ENCODE measurements at places on chromosomes 5 and 9.

DNA sequence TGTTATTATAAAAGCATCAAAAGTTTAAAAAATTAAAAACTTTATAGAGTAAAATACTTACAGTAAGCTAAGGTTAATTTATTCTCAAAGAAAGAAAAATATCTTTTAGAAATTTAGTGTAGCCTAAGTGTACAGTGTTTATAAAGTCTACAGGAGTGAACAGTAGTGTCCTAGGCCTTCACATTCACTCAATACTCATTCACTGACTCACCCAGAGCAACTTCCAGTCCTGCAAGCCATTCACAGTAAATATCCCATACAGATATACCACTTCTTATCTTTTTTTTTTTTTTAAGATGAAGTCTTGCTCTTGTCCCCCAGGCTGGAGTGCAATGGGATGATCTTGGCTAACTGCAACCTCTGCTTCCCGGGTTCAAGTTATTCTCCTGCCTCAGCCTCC, 73.1 kb upstream of the FST start:
- no peak for DNase-seq

DNA sequence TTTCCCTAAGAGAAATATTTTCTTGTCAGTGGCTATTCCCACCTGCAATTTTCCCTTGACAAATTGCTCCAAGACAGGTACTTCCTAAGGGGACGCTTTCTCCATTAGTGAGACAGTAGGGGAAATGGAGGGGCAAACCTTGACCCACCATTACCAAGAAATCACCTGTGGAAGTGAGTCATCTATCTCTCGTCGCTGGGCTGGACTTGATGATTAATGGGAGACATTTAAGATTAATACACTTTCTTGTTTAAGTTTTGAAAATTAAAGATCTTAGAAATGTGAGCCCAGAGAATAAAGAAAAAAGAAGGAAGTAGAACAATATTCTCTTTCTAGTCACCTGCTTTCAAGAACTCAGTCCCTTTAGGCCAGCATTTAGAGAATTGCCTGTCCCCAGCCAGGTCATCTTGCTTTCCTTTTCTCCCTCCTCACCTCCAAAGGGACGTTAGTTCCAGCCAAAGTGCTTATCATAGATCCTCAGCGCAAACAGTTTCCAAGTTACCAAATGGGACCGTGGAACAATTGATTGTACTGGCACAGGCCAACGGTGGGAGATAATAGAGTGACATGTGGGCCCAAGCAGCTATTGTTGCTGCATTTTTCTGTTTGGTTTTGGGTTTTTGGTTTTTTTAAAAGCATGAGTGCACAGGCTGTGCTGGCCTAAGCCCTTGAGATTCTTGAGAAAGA, 284.4 kb downstream of the ENC1 start:
- no peak for DNase-seq

- DNase-seq = no peak
Observed at GRCh38 chr5:32785611-32786254, 74.6 kb downstream of the NPR3 start.

DNA sequence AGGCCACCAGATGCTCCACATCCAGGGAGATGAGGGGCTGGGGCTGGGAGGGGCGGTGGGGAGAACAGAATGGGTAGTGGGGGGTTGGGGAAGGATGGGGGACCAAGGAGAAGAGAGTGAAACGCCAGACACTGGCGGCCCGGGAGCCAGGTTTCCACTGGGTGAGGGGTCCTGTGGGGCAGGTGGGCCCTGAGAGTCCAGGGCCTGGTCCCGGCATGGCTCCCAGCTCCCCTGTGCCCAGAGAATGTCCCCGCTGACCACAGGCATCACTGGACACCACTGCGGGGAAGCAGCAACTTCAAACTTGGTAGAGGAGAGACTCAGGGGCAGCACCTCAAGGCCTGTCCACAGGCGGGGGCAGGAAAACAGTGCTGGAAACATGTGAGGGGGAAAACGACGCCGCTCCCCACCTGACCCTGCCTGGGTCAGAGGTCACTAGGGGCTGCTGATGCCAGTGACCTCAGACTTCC, 13.2 kb downstream of the NINJ1 start:
- no peak for DNase-seq

- DNase-seq = no peak
Observed at GRCh38 chr5:61472172-61472958, 140.3 kb downstream of the ZSWIM6 start.

- no peak for DNase-seq
Observed at GRCh38 chr5:119302916-119303897, 52.6 kb upstream of the TNFAIP8 start.

DNA sequence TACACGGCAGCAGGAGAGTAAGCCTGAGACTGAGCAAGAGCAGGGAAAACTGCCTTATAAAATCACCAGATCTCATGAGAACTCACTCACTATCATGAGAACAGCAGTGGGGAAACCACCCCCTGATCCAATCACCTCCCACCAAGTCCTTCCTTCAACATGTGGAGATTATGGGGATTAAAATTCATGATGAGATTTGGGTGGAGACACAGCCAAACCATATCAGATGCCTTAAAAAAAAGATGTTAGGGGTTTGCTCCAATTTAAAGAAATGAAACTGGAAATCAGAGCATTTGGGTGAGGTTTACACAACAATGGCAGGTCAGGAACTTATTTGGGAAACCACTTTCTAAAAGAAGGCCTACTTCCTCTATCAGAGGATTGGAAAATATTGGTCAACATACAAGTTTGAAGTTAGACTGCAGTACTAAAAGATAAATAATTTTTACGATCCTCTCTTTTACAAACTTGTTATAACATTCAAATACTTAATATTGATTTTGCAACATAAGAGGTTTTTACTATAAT, 105.1 kb downstream of the FBN2 start:
- DNase-seq = no peak

- no peak for DNase-seq
Observed at GRCh38 chr5:68918306-68918705, 175.5 kb upstream of the SLC30A5 start.

DNA sequence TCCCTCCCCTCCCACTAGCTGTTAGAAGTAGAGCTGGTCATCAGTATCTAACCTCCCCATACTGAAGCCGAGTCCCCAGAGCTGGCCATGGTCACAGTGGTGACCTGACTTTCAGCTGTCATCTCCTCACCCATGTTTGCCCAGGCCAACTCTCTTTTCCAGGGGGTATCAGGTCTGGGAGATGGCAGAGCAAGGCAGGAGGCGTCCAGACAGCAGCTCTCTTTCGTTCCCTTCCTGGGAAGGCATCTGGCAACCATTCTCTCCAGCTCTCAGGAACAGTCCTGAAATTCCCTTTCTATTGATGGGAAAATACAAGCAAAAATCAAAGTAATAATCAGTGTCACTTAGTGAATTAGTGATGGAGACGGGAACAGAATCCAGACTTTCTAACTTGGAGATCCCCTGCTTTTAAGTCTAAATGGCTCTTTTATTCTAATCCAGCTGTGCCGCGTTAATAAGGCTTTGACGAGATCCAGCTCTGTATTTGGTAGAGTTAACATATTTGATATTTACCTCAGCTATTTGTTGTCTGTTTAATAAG, 21.3 kb upstream of the AOPEP start:
- no peak for DNase-seq

DNA sequence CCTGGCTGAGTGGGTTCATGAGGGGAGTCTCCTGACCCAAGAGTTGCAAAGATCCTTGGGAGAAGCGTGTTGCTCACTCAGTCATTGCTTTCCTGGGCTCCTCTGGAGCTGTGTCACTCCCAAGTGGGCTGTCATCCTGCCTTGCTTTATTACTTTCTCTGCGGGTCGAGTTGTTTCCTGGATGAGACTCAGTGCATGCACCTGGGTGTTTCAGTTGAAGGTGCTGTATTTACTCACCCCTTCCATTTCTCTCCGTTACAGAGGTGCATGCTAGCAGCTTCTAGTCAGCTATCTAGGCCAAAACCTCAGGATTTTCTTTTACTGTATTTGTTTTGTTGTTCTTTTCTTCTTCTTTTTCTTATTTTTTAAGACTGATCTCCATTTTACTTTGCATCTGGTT, 785.5 kb upstream of the EDIL3 start:
- no peak for DNase-seq

GRCh38 chr5:164332349-164333196, 827.2 kb downstream of the MAT2B start:
- no peak for DNase-seq

DNA sequence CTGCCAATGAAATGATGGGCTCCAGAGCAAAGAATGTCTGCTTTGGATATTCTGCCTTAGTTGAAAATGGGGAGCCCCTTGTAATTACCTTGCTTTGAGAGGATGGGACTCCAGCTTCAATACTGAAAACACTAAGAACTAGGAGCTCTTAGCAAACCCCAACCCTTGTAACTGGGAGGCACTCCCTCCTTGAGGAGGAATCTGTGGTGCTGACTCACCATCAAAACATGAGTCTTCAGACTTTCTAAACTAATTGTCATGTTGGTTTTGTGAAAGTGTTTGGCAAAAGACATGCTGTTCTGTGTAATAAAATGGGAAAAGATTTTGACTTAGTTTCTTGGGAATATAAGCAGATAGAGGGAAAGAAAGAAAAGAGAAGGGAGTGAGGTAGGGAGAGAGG, 91.9 kb upstream of the PTPRD start:
- no peak for DNase-seq

DNA sequence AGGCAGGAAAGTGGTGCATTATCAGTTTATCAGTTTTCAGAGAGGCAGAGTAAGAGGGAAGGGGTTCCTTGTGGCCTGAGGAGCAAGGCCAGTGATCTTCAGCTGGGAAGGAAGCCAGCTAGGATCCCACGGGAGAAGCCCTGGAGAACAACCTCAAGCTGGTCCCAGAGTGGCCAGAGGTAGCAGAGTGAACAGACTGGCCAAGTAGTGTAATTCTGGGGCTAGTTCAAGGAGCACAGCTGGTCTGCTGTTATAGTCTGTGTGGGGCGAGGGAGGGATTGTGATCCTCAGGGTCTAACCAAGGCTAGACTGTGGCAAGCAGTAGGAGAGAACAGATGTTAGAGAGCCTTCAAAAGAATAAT, 164.6 kb downstream of the CARTPT start:
- no peak for DNase-seq

DNA sequence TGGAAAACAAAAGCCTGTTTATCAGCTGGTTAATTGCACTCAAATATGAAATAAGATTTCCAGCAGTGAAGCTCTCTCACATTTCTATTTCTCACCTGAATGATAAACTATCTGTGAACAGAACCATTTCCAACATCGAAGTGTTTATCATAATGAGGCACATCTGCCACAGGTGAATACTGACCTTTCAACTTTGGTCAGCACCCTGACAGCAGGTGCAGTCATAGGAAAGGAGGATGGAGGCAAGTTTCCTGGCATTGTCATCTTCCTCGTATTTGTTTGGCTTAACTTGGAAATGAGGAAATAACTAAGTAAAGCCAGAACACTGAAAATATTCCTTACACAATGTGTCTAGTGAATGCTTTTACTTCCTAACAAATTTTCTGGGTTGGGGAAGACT, 716.4 kb downstream of the NR2F1-AS1 start:
- no peak for DNase-seq

DNA sequence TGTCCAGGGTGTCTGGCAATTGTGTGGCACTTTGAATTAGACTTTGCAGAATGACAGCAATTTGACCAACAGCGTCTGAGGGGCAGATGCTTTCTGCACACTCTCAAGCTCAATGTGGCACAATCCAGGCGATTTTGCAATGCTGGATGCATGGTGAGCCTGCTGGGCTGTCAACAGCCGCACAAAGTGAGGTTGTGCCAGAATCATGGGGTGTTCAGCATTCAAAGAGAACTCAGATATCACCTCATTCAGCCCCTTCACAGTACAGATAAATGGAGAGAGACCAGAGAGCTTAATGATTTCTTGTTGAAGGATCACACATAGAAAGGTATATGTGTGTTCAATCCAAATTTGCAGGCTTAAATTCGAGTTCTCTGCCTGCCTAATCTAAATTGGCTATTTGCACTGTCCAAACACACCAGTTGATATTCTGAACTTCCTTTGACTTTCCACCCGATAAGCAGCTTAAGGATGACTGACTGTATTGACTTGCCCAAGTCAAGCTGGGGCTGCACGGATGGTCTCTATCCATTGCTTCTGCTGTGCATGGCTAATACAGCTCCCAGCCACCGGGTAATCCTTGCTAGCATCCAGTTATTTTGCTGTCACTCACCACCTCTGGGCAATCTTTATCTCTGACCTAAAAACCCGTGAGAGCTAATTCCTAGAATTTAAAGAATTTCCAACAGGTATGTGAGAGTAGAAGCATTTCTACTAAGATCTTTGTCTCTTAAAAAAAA, 157.9 kb upstream of the TAS2R1 start:
- no peak for DNase-seq

GRCh38 chr5:14445013-14445412, 136.6 kb upstream of the OTULINL start:
- no peak for DNase-seq

DNA sequence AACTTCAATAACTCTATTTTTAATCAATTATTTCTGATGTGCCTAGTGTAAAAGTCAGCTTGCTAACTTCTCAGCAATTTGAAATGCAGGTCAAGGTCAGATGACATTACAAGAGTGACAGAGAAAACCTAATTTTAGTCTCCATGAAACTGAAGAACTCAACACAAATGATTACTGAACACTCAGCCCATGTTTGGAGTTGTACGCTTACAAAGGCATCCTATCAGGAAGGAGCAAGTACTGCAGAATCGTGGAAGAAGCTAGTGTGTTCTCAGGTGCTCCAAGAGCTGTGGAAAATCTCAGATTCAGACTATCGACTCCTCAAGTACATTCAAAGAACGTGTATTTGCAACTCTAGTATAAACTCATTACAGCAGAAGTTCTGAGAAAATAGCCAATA, 526.7 kb downstream of the PDE4D start:
- no peak for DNase-seq

GRCh38 chr5:130065617-130066016, 161.4 kb downstream of the CHSY3 start:
- no peak for DNase-seq

GRCh38 chr9:112132356-112132755, 42.7 kb downstream of the SUSD1 start:
- DNase-seq = no peak

DNA sequence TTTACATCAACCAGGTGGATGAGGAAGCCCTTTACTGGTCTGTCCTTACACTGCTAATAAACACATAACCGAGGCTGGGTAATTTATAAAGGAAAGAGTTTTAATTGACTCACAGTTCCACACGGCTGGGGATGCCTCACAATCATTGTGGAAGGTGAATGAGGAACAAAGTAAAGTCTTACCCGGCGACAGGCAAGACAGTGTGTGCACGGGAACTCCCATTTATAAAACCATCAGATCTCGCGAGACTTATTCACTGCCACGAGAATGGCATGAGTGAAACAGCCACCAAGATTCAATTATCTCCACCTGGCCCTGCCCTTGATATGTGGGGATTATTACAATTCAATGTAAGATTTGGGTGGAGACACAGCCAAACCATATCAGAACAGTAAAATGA, 67.3 kb upstream of the GRAMD2B start:
- no peak for DNase-seq

- no peak for DNase-seq
Observed at GRCh38 chr9:82412586-82413305, 424.2 kb downstream of the SPATA31D1 start.

- no peak for DNase-seq
Observed at GRCh38 chr5:177332896-177333260, 18.6 kb downstream of the LMAN2 start.

DNA sequence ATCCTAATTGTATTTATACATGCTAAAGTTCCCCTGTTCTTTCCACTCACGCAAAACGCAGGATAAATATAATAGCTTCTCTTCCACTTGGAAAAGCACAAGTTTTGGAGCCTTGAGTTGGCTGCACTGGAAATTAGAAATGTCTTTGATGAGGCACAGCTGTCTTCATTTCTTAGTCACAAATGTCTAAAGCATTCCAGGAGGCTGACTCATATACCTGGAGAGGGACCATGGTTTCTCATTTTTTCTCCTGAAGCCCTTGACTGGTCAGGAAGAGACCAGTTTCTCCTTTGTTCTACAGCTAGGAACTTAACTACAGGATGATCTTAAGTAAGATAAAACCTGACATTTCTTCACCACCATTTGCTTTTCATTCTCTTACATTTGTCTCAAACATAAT, 16.2 kb downstream of the MTX3 start:
- DNase-seq = no peak
